Activated CD4-positive, alpha-beta memory T cell treated with anti-CD3 and anti-CD28 coated beads, Interleukin-2, amount 10 ng/mL, durations not matched to agents 7 days and 5 days (primary cell): ENCODE measurements at places on chromosomes 2 and 18.

- H3K4me3 ChIP-seq: no peak overlapping the region
- no peaks in the 10 kb centered on the region for H3K27me3 ChIP-seq
- no peak for DNase-seq
- no peaks in the 10 kb centered on the region for H3K36me3 ChIP-seq
- H3K27ac ChIP-seq: no peak overlapping the region
Measured at GRCh38 chr2:14901737-14902136, 269.2 kb downstream of the LRATD1 start.

DNA sequence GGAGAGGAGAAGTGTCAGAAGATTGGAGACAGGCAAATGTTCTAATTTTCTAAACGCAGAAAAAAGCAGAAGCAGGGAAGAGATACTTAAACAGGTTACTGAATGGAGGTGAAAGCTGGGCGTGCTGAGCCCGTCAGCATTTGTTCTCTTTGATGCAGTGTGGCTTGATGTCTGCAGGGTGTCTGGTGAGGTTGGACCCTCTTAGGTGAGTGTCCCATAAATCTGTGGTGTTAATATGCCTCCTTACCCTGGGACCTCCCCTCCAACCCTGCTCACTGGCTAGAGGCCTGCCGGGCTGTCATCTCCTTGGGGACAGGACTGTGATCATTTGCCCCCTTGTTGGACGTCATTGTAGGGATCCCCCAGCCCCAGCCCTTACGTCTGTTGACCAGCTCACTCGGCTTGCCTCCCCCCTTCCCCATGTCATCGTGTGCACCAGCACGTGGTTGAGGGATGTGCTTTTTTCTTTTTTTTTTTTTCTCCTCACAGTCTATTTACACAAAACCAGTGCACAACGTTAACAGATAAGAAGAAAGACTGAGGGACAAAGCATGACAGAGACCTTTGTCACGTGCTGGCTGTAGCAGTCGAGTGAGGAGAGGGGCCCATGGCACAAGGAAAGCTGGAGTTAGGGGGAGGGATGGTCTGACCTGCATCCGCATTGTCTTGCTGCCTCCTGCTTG, 56.4 kb downstream of the NCK2 start:
- no peak overlapping the region for H3K4me3 ChIP-seq
- H3K4me1 ChIP-seq: peaks cover 97% of the 10 kb centered on the region
- peak overlapping the region; percentile 98 for H3K27ac ChIP-seq

DNA sequence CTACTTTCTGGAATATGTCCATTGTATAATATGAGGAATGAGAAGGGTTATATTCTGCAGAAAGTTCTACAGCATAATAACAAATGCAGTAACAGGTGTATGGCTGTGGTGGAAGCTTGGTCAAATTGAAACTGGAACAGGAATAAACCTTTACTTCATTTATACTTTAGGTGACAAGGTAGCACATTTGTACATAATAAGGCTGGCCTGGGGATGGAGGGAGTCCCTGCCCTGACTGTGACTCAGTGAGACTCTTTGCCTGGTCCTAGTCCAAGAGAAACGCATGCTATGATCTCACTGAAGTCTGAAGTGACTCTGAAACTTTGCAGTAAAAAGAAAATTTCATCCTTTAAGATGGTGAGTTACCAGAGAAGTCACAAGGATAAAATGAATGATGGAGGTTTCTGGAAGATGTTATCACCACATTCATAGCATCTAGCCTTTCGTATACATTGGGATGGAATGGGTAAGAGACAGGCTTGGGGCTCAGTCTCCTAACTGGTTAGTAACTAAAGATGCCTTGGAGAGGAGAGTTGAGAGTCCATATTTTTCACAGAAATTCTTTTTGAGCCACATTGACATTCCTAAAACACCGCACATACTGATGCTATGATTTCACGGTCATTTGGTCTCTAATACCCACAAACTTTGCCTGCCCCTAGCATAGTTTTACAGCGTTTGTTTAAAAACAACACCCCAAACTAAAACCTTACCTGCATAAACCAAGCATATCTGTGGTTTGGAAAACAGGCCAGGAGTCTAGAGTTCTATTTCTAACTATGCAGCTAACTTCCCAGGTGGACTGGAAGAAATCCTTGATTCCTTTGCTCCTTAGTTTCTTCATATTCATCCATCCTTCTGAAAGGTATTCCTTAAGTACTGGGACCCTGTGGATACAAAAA, 42.4 kb upstream of the NABP1 start:
- H3K27ac ChIP-seq: no peak overlapping the region
- no peak for DNase-seq
- H3K4me3 ChIP-seq: no peak overlapping the region
- H3K27me3 ChIP-seq: peaks cover 33% of the 10 kb centered on the region
- peaks cover 43% of the 10 kb centered on the region for H3K4me1 ChIP-seq

GRCh38 chr2:38415728-38416291, 38.7 kb upstream of the ATL2 start:
- no peak overlapping the region for H3K27ac ChIP-seq
- H3K36me3 ChIP-seq: peaks cover 9% of the 10 kb centered on the region
- no peak for DNase-seq
- H3K4me3 ChIP-seq: no peak overlapping the region
- no peaks in the 10 kb centered on the region for H3K4me1 ChIP-seq

DNA sequence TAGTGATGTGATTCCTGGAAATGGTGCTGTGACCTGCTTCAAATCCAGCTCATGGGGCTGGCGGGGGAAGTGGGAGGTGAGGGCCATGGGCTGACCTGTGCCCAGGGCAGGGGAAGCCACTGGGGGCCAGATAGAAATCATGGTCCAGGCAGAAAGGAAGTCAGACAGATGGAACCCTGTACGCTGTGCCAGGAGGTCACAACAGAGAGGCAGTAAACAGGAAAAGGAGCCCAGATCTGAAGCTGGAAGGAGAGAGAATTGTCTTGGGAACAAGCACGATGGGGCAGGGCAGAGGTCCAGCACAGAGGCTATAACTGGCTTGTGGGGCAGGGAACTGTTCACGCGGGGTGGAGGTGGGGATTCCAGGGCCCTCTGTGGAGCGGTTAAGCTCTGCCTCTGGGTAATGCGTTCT, 76.0 kb downstream of the RNF144A start:
- H3K36me3 ChIP-seq: peaks cover 5% of the 10 kb centered on the region
- no peak for DNase-seq
- H3K4me3 ChIP-seq: no peak overlapping the region
- no peaks in the 10 kb centered on the region for H3K27me3 ChIP-seq
- no peak overlapping the region for H3K27ac ChIP-seq
- H3K4me1 ChIP-seq: no peaks in the 10 kb centered on the region
